ENCODE measurements at places on chromosomes 13 and 19. TPM values are rescaled to one million over a fixed set of nuclear protein-coding genes. Genes with fewer than 3 reads are reported as not detected.

The SOX1 gene
- not detected for total RNA-seq

The PBX4 gene
- 0.90 TPM for total RNA-seq

The RPL21 gene
- total RNA-seq: 1,160 TPM

The ZNF284 gene
- 5.0 TPM for total RNA-seq

The SULT2A1 gene
- not detected for total RNA-seq

The RCBTB1 gene
- total RNA-seq: 16.1 TPM

The LIPE gene
- total RNA-seq: 1.1 TPM

DNA sequence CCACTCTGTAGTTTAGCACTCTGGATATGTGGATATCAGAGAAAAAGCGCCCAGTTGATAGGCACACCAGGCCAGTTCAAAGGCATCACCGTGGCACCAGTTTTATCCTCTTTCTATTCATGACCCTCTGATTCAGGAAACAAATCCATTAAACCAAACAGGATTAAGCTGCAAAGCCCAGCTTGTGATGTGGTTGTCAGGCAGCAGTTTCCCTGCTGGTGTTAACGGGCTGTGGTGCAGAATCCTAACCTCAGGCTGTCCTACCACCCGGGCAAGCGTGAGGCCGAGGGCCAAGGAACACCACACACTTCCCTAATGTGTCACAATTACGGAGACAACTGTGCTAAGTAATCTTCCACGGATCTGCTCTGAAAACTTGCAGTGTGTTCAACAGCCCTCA is 209.1 kb downstream of the OLFM4 start:
- DNase-seq: no peak

GRCh38 chr19:6588508-6589345 is 2.2 kb downstream of the CD70 start:
- DNase-seq: no peak

DNA sequence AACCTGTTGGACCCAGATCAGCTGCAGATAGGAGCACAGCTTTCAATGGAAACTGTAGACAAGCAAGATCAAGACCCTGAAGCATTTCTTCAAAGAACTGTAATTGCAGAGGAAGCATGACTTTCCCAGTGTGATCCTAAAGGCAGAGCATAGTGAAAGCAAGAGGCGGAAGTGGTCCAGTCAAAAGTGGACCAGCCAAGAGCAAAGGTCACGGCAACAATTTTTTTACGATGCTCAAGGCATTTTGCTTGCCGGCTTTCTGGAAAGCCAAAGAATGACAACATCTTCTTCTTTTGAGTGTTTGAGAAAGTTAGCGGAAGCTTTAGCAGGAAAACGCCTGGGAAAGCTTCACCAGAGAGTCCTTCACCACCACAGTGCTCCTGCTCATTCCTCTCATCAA is 111.6 kb downstream of the RNF17 start:
- no peak for DNase-seq

- no peak for DNase-seq
Measured at GRCh38 chr13:53254500-53254899, 225.9 kb downstream of the OLFM4 start.

DNA sequence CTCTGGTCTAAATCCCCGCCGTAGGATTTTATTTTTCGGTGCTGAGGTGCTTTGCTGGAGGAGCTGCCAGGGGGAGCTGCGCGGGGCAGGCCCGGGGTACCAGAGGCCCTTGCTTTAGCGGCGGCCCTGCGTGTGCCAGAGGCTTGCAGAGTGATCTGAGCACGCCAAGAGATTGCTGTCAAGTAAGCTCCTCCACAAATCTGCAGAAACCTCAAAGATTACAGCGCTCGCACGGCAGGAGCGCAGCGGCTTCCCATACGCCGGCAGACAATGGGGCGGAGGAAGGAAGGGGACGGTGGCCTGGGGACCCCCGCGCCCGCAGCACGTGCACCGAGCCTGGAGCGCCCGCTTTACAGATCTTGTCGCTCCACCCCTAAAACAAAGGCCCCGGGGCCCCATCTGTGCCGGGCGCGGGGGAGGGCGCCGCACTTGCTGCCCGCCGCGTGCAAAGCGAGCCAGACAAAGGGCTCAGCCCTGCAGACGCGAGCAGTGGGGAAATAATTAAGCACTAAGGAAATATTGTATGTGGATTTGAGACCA is 9.1 kb upstream of the C19orf12 start:
- DNase-seq: peak; percentile 5

GRCh38 chr19:58054901-58055874 is 3.9 kb upstream of the ZNF135 start:
- DNase-seq: peak; percentile 2

DNA sequence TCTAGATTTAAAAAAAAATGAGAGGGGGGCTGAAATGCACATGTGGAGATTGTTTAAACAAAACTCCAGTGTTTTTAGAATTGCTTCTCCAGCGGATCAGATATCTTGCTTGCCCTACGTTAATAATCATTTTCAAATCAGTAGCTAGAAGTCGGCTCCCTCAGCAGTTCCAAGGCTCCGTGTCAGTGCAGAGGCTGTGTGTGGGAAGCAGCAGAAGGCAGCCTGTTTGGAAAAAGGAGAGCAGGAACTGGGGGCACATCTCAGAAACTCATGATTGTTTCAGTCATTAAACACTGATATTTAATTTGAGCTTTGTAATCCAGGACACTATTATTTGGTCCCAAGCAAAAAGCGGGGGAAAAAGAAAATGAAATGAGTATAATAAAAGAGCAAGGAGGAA is 50.9 kb downstream of the SOX21 start:
- no peak for DNase-seq

DNA sequence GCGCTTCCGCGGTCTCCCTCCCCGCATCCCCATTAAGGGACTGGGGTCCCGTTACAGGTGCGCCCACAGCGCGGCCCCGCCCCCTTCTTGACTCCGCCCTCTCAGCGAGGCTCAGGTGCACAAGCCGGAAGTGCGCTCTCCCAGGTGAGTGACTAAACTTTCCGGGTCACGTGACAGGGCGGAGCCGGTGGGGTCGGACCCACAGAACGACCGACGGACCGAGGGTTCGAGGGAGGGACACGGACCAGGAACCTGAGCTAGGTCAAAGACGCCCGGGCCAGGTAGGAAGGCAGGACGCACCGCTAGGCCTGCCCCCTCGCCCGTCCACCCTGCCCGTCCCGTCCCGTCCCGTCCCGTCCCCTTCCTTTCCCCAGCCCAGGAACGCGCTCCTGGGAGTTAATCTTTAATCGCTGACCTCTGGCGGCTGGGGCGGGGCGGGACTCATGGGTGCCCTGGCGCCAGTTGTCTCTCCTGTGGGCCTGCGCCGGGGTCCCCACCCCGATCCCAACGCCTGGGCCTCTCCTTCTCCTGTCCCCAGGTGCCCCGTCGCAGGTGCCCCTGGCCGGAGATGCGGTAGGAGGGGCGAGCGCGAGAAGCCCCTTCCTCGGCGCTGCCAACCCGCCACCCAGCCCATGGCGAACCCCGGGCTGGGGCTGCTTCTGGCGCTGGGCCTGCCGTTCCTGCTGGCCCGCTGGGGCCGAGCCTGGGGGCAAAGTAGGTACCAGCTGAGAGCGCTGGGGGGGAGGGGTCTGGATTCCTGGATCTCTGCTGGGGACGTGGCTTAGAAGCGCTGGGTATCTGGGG is at the start of gene CRB3:
CRB3 (plus strand) TSS at position 202 of the 804 bp plus-strand sequence; CDS start at position 633, 431 bp downstream.
- DNase-seq: no peak

GRCh38 chr19:35696835-35697234 is 7.5 kb upstream of the ZBTB32 start:
- no peak for DNase-seq

DNA sequence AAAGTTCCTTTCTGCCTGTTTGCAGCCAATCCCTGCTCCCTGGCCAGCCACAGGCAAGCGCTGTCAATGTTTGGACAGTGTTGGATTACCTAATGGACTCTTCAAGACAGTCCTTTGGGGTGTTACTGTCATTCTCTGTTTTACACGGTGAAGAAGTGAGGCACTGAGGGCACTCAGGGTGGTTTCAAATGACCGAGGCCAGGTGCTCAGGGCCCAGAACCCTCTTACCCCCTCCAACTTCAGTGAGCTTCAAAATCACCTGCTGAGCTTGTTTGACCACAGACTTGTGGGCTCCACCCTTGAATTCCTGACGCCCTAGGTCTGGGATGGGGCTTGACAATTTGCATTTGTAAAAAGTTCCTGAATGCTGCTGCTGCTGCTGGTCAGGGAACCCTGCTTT is 97.9 kb downstream of the GGACT start:
- no peak for DNase-seq

DNA sequence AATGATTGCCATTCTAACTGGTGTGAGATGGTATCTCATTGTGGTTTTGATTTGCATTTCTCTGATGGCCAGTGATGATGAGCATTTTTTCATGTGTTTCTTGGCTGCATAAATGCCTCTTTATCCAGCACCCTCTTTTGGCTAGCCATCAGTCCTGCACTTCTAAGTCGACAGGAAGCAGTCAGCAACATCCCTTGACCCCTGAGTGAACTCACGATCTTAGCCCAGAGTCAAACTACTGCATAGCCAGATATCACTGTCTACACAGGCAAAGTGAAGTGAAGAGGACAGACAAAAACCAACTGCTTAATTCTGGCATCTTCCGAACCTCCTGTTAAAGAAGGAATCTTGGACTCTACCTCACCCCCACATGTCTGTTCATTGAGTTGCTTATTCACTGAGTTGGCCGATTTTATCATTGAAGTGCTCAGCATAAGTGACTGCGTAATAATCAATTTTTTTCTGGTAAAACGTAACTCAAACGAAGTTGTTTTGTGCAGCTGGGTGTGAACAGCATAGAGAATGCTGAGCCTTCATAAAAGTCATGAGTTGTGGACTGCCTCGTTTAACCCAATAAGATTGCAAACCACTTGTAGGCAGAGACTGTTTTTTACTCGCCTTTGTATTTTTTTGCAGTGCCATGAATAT is 304.2 kb downstream of the COG6 start:
- DNase-seq: no peak

- no peak for DNase-seq
Measured at GRCh38 chr19:49782515-49782914, 15.7 kb downstream of the AP2A1 start.

- DNase-seq: no peak
Measured at GRCh38 chr19:44003461-44004009, 778 bp downstream of the ZNF230 start.

DNA sequence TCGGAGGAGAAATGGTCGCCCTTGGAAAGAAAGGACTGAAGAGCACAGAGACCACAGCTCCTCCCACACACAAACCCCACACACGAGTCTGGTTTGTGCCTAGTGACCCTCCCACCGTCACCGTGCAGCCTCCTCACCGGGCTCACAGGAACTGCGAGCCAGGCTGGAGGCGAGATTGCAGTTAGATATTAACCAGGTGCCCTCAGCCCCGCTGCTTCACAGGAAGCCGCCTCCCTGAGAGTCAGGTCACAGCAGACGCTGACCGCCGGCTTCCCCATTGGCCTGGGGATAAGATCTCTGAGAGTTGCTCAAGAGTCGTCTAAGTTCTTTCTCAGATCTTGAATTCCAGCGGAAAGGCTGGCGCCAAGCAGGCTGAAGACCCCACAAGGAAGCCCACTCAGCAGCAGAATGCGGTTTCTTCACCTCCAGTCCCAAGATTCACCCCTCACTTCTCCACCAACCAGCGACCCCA is 870 bp downstream of the ZNF44 start:
- peak; percentile 46 for DNase-seq

- no peak for DNase-seq
Measured at GRCh38 chr13:114149774-114150740, 17.6 kb upstream of the RASA3 start.

- no peak for DNase-seq
Measured at GRCh38 chr19:12984683-12985048, 10.6 kb upstream of the NFIX start.

- peak; percentile 65 for DNase-seq
Measured at GRCh38 chr13:66405908-66406802, 824.0 kb downstream of the PCDH9 start.

GRCh38 chr19:7701654-7702457 is at the start of gene FCER2:
Gene FCER2 (minus strand): TSS chr19:7702131. CDS start chr19:7699760, 2,371 bp downstream.
- DNase-seq: no peak
